CD4-positive, alpha-beta T cell treated with Interleukin-2 at 100 ng/mL for 4 hours (primary cell): ENCODE measurements at places on chromosomes 12 and 14.

- no peak for DNase-seq
These were observed 97.1 kb downstream of the ETNK1 start for GRCh38 chr12:22722081-22722480.

DNA sequence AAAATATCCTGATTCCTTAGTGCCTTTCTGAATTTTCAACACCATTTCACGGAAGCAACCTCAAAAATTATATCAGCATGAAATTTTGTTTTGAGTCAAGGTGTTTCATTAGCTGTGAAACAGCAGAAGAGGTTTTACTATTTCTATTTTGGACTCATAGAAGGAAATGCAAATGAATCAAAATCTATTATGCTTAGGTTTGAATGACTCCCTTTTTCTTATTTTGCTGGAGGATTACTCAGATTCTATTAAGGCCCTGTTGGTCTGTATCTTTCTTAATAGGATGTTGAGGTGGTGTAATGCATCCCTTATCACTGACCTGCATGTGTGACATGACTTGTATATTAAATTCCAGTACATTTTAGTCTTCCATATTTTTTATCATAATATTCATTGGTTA lies 165.8 kb downstream of the TMTC2 start:
- no peak for DNase-seq

- no peak for DNase-seq
These were observed 3.0 kb downstream of the PAWR start for GRCh38 chr12:79687711-79688260.

DNA sequence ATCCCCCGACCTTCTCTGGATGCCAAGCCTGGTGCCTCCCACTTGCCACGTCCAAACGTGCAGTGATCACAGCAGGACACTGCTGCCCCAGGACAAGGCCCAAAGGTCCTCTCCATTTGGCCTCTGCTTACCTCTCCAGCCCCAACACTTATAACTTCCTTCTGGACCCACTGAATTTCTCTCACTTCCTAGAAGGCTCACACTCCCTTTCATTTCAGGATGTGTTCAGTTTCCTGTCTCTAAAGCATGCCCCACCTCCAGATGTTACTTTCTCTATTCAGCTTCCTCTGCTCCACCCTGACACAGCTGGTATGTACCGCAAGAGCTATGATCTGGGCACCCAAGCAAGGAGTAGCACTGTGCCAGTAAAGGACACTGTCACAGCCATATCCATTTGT lies 33.0 kb downstream of the CDKL1 start:
- DNase-seq: peak; percentile 73

DNA sequence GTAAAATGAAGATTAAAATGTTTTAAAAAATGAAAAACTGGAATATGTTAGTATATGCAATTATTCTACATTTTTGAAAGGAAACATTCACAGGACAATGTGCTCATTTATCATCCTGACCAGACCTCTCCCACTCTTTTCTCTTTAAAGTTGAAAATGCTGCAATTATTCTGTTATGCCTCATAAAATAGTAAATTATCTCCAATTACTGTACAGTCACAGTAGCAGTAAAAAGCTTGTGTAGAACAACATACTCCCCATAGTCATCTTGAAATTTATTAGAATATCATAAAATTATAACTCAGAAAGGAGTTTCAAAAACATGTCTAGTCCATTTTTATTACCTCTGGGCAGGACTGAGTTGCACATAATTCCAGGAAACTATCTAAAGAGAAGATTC lies 250.3 kb downstream of the SYT1 start:
- DNase-seq: no peak

- no peak for DNase-seq
These were observed 7.4 kb downstream of the AAAS start for GRCh38 chr12:53313996-53314395.

GRCh38 chr14:102071283-102071998 lies 15.4 kb downstream of the HSP90AA1 start:
- DNase-seq: no peak

DNA sequence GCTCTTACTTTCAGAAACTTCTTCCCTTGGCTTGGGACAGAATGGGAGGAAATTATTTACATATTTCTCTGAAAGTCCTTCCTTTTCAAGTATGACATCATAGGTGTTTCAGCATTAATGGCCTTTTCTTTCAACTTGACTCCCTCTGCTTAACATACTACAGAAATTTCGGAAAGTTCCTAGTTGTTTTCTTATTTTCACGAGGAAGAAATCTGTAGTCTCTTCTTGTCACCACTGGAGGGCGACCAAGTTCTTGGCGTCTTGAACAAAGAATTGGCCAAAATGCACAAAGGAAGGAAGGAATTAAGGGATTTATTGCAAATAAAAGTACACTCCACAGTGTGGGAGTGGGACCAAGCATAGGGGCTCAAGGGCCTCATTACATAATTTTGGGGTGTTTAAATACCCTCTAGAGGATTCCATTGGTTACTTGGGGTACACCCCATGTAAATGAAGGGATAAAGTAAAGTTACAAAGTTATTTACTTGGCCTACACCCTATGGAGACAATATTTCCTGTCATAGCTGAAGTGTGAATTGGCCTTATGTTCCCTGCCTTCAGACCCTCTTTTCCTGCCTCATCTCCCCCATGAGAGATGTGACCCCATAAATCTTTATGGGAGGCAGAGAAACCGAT lies 70.4 kb downstream of the RPL10L start:
- no peak for DNase-seq

DNA sequence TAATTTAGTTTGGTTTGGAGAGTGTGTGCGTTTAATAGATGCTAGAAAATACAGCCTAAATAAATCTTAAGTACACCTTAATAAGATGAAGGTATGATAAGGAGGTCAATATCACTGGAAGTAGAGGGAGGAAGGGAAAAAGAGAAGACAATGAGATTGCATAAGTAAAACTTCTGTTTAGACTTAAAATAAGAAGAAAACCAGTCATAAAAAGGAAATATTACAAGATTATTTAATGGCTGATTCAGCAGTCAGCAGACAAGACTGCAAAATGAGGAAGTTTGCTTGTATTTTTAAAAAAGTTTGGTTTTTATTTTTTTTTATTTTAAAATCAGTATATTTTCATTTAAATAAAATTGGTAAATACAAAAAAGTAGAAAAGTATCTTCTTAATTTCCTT lies 3.2 kb downstream of the SLC38A6 start:
- no peak for DNase-seq

DNA sequence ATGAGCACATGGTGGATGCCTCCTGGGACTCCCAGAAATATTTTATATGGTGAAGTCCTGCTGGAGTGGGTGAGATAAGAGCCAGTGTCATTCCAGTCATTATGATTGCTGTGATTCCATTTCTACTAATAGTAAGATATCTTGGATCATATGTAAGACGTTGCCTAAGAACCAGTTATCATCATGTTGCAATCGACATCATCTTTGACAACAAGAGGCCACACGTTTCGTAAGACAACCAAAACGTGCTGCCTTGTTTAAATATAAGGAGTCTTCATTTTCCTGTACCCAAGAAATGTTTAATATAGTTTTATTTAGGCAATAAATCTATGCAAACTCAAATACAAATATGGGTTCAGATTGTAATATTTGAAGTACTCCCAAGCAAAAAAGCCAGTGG lies 58.4 kb downstream of the SPTSSA start:
- DNase-seq: no peak

DNA sequence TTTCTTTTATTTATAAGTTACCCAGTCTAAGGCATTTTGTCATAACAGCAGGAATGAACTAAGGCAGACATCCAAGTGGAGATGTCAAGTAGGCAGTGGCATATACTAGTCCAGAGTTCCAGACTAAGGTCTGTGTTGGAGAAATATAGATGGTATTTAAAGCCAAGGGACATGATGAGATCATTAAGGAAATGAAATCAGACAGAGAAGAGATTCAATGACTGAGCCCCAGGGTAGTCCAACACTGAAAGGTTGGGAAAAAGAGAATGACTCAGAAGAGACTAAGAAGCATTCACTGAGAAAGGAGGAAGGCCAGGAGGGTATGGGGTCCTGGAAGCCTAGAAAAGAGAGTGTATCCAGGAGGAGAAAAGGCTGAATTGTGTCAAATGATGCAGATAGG lies 442.2 kb upstream of the CCDC196 start:
- DNase-seq: no peak
